ENCODE measurements at places on chromosomes 1 and 21.
A peak's percentile ranks its signal among the peaks of the same experiment; 100 is the strongest.

DNA sequence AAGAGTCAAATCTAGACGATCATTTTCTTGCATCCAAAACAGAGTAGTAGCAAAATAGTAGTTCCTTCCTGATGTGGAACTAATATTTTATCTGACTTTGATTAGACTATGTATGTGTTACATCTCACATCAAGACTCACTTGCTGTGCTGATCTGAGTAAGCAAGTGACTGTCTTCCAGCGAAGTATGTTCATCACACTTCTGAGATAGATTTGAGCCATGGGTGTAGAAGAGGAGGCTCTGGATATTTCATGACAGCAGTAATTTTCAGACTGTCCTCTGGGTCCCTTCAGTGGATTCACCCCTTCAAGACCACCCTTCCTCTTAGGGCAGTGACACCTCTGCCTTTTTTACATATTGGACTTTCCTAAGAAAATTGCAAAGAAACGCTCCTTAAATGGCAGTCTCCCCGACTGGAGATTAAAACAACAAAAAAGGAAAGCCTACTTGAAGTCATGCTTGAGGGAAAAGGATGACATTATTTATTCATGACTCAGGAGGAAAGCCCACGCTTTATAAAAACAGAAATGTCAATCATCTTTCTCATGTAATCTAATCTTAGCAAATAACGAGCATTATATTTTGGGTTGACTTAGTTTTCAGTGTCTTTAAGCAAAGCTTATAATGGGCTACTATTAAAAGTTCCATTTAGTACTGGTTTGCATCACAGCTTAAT, 22.8 kb downstream of the ATP1B1 start:
- no peak for DNase-seq

- DNase-seq, result no peak
Measured at GRCh38 chr1:178946855-178947676, 76.2 kb upstream of the ANGPTL1 start.

DNA sequence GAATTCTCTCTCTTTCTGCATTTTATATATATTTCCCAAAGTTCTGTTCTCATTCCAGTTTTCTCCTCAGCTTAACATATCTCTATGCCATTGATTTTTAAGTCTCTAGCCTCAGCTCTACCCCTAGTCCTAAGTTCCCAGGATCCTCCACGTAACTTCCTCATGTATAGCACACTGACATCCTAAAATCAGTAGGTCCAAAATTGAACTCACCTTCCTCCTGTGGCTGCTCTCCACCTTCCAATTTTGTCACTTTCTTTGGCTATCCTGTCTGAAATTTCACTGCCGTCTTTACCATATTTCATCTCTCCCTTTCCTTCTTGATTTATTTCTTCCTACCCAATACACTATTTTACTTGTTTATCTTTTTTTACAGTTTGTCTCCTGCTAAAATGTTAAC, 1.5 kb downstream of the SLAMF6 start:
- no peak for DNase-seq

- DNase-seq, result no peak
Measured at GRCh38 chr1:172955161-172955815, 95.5 kb downstream of the TNFSF18 start.

- peak; percentile 26 for DNase-seq
Measured at GRCh38 chr1:53485478-53486394, 26.5 kb downstream of the DMRTB1 start.

GRCh38 chr1:6591222-6591621, 11.4 kb downstream of the ZBTB48 start:
- no peak for DNase-seq

- no peak for DNase-seq
Measured at GRCh38 chr1:30196457-30196856, 526.9 kb downstream of the MATN1 start.

GRCh38 chr1:201475130-201475529, 6.1 kb upstream of the PHLDA3 start:
- no peak for DNase-seq

Data from activated CD4-positive, alpha-beta T cell treated with anti-CD3 and anti-CD28 coated beads for 1 hour (primary cell).